ENCODE measurements at places on chromosomes 4 and X.

DNA sequence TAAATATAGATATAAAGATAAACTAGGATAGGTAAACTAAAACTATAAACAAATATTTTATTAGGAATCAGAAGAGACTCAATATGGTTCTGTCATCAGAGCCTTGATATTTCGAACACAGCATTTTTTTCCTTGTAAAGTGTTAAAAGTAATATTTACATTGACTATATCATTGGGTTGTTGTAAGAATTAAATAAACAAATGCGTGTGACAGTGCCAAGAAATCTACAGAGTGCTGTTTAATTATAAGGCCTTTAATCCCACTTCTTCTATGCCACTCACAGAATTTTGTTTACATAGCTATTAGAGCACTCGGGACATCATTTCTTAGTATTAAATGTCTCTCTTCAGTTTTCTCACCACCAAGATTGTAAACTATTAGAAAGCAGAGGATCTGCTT is 807.4 kb downstream of the FSTL5 start:
- no peak for DNase-seq

DNA sequence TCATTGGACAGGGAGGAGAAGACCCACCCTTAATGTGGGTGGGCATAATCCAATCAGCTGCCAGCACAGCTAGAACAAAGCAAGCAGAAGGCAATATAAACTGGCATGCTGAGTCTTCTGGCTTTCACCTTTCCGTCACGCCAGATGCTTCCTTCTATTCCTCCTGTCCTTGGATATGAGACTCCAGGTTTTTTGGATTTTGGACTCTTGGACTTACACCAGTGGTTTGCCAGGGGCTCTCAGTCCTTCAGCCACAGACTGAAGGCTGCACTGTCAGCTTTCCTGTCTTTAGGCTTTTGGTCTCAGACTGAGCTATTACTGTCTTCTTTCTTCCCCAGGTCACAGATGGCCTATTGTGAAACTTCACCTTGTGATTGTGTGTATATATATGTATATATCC is 32.2 kb upstream of the UGT2B4 start:
- DNase-seq, result no peak

DNA sequence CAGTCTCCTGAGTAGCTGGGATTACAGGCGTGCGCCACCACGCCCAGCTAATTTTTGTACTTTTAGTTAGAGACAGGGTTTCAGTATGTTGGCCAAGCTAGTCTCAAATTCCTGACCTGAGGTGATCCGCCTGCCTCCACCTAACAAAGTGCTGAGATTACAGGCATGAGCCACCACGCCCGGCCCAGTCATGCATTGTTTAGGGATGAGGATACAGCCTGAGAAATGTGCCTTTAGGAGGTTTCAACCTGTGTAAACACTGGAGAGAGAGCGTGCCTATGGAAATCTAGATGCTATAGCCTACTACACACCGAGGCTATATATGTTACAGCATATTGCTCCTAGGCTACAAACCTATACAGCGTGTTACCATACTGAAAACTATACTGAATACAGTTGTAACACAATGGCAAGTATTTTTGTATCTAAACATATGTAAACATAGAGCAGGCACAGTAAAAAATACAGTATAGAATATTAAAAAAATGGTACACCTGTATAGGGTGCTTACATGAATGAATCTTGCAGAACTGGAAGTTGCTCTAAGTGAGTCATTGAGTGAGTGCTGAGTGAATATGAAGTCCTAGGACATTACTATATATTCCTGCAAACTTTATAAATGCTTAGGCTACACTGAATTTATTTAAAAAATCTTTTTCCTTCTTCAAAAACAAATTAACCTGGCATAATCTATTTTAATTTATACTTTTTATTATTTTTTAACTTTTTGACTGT is 588.2 kb upstream of the ADGRL3 start:
- no peak for DNase-seq

- no peak for DNase-seq
Observed at GRCh38 chr4:37054531-37055077, 189.9 kb upstream of the NWD2 start.

GRCh38 chr4:30802622-30803323 is 82.6 kb downstream of the PCDH7 start:
- no peak for DNase-seq

DNA sequence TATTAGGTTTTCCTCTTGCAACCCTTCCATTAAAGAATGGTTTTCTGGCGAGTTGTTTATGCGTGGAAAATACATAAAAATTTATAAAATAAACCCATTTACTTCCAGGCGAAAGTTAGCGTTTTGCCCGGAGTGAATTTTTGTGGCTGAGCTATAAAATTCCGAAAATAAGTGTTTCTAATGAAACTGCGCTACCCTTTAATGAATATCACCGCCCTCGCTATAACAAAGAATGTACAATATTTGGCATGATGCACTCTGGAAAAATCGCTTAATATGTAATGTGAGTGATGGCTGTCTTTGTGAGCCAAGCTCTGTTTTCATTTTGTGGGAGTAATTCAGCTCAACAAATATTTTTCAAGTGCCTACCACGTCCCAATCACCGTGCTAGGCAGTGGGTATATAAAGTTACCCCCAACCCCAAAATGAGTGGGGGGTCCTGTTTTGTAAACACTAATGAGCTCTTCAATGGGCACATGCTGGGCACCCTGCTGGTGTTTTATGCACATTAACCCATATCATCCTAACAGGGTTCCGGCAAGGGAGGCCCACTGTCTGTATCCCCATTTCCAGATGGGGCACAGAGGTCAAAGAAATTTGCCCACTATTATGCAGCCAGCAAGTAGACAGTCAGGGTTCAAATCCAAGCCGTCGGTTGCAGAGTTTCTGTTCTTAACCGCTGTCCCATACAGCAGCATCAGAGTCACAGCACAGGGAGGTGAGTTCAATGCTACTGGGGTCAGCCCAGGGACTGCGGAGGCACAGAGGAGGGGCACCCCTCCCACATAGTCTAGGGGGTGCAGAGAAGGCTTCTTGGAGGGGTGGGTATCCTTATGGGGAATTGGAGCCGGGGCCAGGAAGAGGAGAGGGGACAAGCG is 65.7 kb upstream of the STX18 start:
- no peak for DNase-seq

DNA sequence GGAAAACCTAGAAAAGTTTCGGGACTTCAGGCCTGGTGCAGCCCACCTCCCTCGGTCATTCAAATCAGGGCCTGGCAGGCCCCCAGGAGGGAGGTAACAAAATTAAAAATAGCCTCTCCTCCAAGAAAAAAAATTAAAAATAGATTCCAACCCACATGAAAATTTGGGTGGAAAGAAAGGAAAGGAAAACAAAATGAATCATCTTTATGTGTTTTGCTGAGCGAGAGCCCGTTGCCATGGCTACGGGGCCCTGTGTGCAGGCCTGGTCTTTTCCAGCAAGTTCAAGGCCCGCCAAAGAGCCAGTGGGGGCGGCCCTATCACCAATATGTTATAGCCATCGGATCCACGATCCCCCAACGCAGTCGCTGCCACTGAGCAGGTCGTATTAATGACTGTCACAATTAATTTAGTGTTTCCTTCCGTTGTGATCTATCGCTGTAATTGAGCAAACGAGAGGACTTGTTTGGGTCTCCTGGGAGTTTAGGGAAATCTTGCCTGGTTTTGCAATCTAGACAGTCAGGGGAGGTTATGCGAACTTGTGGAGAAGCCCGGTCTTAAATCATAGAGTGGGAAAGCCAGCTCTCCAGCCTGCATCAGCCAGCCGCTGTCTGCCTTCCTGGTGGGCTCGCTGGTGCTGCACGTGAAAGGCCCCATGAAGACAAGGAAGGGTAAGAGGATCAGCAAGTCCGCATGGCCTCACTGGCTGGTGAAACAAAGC is 452.4 kb downstream of the BCOR start:
- DNase-seq, result no peak

DNA sequence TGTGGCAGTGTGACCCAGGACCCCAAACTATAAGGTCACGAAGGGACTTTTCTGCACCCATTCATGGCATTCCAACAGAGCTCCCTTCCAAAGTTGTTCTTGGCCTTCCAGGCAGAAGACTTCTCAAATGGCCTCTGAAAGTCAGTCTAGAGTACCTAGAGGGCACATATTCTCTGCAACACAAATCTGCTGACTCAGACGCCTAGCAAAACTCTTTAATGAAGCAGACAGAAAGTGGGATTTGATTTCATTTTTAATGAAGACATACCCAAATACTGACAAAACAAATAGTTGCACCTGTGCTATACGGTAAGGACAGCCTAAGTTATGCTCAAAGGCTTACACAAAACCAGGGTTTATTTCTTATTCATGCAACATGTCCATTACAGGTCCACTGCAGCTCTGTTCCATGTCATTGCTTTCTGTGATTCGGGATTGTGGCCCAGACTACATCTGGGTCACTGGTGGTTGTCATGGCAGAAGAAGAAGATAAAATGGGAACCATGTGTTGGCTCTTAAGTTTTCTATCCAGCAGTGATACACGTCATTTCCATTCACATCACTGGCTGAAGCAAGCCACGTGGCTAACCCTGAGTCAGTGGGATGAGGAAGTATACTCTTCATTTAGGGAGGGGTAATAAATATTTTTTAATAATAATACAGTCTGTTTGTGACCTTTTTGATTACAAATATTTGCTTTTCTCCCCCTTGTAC is 57.7 kb downstream of the NAT8L start:
- no peak for DNase-seq

GRCh38 chrX:74133156-74133796 is 170.7 kb upstream of the ZCCHC13 start:
- DNase-seq, result no peak

- DNase-seq, result no peak
Observed at GRCh38 chr4:81030061-81030980, at the start of gene BMP3. TSS of gene BMP3 (plus strand) at chr4:81030708. CDS start at chr4:81031285, 577 bp downstream.

DNA sequence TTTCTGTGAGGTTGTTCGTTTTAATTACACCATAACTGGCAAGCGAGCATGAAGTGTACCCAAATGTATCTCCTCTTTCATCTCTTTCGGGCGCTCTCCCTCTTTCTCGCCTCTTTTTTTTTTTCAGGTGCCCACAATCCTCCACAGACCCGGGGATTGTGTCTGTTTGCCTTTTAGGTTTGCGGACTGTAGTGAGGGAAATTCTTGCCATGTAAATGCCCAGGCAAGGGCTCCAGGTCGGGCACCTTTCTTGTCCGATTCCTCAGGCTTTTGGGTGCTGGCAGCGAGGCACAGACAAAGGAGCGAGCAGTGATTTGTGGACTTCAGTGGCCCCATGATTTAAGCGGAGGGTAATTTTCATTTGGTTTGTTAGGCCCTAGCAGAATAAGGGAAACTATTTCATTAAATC is 1.1 kb upstream of the PHOX2B start:
- DNase-seq, result no peak

DNA sequence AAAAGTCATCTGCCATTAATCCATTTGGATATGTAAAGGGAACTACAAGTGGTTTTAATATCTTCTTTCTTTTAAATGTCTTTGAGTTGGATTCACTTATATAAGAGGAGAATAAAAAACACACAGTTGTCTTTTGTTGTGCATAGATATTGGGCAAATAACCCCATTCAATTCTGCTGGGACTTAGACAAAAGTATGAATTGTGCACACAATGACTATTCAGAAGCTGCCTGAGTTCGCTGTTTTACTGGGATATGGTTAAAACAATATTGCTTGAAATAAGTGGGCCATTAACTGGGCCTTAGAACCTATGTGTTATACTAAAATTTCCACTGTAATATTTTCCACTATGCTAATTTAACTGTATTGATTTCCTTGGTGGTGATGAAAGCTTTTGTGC is 71.7 kb downstream of the PCYT1B start:
- DNase-seq, result no peak

DNA sequence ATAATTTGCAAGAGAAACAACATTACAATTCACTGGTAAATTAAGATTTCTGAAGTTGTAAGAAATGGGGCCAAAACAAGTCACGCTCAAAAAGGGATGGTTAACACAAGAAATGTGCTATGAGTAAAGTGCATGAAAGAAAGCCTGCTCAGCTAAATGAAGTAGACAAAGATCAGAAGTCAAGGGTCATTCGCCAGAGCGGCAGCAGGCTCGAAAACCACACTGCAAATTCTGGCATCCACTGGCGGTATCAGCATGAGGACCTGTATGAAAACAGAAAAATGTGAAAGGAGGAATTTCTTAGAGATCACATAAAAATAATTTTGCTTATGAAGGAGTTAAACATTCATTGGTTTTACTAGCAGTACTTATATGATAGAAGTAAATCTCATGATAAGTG is 49.6 kb downstream of the FBXL5 start:
- no peak for DNase-seq

DNA sequence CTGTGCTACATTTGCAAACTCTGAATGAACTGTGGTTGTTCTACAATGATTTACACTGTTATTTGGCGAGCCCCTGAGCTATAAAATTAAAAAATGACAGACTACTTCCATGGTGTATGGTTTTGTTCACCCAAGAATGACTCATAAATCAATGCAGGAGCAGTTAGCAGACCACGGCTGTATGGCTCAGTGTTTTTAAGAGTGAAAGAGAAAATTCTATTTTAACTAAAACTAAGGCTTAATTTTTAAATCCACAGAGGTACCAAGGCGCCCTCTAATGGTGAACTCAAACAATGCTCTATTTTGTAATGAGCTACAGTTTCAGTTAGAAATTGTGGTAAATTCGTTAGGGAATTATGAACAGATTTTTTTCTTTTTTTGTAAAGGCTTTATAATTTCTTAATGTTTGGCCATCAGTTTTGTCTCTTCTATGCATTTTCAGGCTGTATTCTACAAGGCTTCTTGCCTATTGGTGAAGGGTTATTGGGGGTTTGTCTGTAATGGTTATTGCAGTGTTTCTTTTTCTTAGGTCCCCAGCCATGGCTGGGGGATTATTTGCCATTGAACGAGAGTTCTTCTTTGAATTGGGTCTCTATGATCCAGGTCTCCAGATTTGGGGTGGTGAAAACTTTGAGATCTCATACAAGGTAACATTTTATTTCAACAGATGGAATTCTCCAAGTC is 32.5 kb downstream of the HMGB2 start:
- no peak for DNase-seq

DNA sequence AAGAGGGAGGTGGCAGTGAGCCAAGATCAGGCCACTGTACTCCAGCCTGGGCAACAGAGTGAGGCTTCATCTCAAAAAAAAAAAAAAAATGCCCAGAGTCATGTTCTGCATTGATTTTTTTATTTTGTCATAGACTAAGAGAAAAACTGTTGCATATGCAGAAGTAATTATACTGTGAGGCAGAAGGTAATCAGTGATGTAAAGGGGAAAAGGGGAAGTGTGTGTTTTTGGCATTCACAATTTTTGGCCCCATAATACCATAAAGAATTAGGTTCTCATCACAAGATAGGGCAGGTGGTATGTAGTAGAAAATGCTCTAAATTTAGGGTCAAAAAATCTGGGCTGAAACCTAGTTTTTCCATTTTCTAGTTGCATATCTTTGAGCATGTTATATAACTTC is 47.3 kb upstream of the GAB1 start:
- DNase-seq, result no peak

DNA sequence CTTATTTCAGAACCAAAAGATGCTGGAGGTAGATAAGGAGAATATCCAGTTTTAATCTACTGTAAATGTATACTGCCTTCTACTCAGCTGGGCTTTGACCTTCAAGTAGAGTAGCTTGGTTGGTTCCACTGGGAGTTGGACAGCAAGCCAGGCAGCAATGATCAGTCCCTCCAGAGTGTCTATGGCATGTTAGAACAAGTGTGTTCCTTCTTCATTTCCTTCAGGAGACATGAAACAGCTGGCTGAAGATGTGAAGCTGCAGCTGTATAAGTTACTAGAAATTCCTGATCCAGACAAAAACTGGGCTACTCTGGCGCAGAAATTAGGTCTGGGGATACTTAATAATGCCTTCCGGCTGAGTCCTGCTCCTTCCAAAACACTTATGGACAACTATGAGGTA is 111.1 kb downstream of the NFKB1 start:
- DNase-seq, result no peak

Measured in central memory CD8-positive, alpha-beta T cell (primary cell).